ENCODE measurements at places on chromosomes 5 and 9.

GRCh38 chr5:141914199-141914743, 9.4 kb upstream of the DELE1 start:
- no peak for DNase-seq

DNA sequence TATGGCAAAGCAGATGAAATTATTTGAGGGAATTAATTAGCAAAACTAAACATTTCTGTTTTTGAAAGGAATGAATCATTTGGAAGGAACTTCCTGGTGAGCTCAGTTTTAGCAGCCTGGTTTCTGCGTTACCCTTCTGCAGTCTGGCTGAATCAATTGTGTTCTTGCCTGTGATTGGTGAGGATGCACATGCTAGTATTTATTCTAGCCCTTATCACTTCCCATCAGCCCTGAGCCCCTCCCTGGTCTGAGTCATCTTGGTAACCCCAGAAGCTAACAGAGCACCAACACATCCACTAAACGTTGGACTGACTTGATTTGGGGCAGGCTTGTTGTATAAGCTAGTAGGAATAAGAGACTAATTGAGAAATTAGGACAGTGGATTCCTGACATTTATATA, 6.6 kb downstream of the TJP2 start:
- DNase-seq: peak; percentile 98

GRCh38 chr5:78025540-78025939, 249.4 kb upstream of the TBCA start:
- DNase-seq: no peak

DNA sequence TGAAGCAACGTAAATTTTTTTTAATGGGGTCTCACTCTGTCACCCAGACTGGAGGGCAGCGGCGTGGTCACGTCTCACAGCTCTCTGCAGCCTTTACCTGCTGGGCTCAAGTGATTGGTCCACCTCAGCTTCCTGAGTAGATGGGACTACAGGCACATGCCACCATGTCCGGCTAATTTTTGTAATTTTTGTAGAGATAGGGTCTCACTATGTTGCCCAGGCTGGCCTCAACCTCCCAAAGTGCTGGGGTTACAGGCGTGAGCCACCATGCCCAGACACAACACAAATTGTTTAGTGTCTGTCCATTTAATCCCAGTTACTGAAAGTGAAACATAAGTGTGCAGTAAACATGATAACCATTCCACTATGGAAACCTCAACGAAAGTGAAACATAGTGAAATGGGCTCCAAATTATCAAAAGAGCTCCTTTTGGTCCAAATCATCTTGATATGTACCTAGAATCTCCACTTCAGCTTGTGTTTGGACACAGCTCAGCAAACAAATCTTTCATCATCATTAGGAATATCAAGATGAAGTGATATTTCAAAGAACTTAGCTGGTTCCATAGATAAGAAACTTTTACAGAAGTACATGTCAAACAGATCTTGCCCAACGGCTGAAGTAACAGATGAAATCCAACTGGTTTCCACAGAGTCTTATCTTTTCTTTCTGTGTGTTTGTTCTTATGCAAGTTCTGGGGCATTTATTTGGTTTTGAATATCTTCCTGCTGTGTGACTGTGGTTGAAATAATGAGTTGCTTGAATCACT, 41.2 kb upstream of the PLPP1 start:
- DNase-seq: no peak

GRCh38 chr5:127355337-127355736, 64.7 kb downstream of the MEGF10 start:
- DNase-seq: no peak

DNA sequence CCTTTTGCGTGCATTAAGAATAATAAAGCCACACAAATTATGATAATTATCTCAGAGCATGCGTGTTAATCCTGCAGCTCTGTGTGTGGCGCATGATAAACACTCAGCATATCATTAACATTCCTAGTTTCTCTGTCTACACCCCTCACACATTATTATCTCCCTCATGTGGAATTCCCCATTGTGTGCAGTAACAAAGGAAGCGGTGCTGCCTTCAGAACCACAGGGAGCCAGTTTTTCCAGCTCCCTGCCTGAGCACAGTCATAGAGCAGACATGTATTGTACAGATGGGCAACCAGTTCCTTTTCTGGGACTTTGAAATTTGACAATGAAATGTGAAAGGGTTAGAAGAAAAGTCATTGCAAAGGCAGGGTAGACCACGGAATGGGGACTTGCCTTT, 1365.5 kb upstream of the CDH9 start:
- DNase-seq: peak; percentile 20

- no peak for DNase-seq
These were observed 257.7 kb downstream of the GABRG2 start for GRCh38 chr5:162325143-162325727.
